ENCODE measurements at places on chromosomes 13 and 19. TPM values are rescaled to one million over a fixed set of nuclear protein-coding genes. Genes with fewer than 3 reads are reported as not detected.

Gene AMER2
- not detected for total RNA-seq

Gene CA11
- 2.8 TPM for total RNA-seq

Gene PLK5
- 0.98 TPM for total RNA-seq

Gene DHX34
- 13.6 TPM for total RNA-seq

Gene LMTK3
- 0.07 TPM for total RNA-seq

Gene CHST8
- not detected for total RNA-seq

Gene DCT
- total RNA-seq, result not detected

Gene GSX1
- not detected for total RNA-seq

Gene NLRP5
- total RNA-seq, result not detected

Gene CADM4
- total RNA-seq, result 0.66 TPM

Gene CEBPG
- 11.4 TPM for total RNA-seq

Gene COMP
- 6.9 TPM for total RNA-seq

Gene ZNF234
- 7.2 TPM for total RNA-seq

Gene FBN3
- not detected for total RNA-seq

Gene SPACA4
- not detected for total RNA-seq

DNA sequence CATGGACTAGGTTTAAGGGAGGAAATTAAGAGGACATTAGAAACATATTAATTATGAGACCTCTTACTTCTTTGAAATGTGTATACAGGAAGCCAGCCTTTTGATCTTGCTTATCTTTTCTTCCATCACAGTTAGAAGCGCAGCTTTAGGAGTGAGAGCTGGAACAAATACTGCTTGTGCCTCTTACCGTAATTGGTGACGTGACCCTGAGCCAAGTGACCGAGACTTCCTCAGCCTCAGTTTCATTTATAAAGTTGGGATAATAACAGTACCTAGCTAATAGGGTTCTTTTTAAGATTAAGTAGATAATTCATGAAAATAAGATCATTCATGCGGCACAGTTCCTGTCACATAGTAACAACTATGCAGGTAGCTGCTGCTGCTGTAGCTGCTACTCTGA lies 18.5 kb downstream of the FREM2 start:
- DNase-seq, result no peak

- DNase-seq, result no peak
Observed at GRCh38 chr13:72959643-72960042, 99.2 kb upstream of the KLF5 start.

DNA sequence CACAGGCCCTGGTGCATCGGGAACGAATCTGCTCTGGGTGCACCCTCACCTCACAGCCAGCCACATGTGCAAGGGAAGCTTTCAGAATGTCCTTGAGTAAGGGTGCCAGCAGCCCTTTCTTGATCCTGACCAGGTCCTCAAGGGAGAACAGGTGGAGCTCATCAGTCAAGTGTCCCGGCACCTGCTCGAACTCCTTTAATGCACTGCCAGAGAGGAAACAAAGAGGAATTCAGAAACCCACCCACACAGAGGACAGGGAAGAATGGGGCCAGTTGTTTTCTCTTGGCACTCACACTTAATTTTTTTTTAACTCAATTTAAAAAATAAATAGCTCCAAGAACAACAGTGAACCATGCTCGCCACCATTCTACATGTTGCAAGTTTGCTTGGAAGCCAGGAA lies 41.7 kb downstream of the RUBCNL start:
- DNase-seq, result no peak

- DNase-seq, result peak; percentile 52
Observed at GRCh38 chr19:48963371-48964204, 1.5 kb upstream of the FTL start.

DNA sequence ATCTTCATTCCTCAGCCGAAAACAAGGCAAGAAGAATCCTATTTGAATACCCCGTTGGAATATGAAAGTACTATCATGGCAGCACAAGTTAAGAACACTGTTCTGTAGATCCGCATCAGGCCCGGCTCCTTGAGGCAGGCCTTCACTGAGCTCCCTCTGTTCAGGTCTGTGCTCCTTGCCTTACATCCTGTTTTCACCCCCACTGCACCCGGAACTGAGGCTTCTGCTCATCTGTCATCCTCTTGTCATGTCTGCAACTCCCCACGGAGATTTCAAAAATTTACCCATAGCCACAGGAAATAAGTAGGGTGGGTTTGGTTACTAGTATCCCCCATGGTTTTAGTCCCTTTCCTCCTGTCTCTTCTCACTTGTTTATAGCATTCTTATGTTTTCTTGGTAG lies 861.9 kb downstream of the GPC5 start:
- DNase-seq, result no peak

DNA sequence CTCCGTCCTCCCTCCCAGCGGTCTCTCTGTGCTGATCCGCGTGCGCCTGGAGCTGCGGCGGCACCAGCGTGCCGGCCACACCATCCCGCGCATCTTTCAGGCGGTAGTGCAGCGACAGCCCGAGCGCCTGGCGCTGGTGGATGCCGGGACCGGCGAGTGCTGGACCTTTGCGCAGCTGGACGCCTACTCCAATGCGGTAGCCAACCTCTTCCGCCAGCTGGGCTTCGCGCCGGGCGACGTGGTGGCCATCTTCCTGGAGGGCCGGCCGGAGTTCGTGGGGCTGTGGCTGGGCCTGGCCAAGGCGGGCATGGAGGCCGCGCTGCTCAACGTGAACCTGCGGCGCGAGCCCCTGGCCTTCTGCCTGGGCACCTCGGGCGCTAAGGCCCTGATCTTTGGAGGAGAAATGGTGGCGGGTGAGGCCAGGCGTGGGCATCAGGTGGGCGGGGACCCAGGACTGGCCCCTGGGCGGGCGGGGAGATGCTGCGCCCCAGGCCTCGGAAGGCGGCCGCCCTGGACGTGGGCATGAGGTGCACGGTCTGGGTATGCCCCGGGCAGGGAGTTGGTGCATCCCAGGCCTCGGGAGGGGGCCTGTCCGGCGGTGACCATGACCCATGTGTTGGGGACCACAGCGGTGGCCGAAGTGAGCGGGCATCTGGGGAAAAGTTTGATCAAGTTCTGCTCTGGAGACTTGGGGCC lies 16.4 kb downstream of the SLC27A1 start:
- DNase-seq, result no peak

GRCh38 chr13:87736849-87737385 lies 65.7 kb downstream of the SLITRK5 start:
- DNase-seq, result no peak

GRCh38 chr19:55256562-55257460 lies 2.0 kb downstream of the PPP6R1 start:
- no peak for DNase-seq

DNA sequence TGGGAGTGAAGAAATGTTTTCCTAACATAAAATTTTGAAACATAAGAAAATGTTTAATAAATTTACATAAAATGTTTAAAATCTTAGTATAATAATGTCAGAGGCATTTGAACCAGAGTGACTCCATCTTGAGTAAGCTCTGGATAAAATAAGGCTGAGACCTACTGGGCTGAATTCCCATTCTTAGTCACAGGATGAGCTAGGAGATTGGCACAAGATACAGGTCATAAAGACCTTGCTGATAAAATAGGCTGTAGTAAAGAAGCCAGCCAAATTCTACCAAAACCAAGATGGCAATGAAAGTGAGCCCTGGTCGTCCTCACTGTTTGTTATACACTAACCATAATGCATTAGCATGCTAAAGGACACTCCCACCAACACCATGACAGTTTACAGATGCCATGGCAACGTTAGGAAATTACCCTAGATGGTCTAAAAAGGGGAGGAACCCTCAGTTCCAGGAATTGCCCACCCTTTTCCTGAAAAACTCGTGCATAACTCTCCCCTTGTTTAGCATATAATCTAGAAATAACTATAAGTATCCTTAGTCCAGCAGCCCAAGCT lies 1184.0 kb downstream of the UQCRFS1 start:
- no peak for DNase-seq

DNA sequence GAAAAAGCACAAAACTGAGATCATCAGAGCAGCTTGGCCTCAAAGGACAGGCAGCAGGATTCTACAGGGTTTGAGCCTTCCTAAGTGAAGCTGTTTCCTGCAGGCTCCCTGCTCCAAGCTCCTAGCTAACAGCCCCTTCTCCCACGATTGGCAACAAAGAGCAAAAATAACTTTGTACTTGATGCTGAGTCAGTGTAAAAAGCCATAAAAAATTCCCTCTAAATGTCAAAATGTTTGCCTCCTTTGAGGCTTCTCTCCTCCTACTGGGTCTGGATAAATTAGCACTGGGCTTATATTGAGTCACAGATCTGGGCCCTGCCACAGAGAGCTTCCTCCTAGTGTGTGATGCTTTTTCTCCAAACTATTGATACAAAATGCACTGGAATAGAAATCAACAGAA lies 153.3 kb downstream of the TNFRSF19 start:
- peak; percentile 70 for DNase-seq

DNA sequence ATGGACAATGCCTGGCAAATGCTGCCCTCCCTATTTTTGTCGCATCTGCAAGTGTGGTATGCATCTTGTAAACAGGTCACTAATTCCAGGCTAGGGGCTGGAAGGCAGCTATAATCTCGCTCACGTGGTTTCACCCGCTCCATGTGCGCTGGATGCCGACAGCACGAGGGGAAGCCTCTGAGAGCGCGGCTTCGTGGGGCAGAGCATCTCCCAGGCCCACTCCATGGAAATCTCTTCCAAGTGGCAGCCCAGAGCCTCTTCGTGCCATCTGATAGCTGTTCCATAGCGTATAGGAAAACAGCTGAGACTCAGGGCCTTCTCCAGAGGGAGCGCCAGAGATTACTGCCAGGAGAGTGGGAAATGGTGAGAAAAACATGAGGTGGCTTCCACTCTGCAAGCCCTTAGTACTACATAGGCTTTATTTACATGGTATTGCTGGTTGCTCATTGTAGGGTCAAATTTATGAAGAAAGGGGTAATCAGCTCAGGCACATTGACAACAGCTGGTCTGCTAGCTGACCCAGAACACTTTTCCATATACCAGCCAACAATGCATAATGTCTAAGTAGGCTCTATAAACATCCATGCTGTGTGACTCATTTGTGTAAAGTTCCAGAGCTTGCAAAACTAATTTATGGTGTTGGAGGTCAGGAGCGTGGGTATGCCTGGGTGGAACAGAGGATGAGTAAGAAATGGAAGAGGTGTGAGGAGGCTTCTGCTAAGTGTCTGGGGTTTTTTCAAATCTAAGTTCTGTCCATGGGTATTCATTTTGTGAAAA lies 165.2 kb downstream of the SHISA2 start:
- no peak for DNase-seq

DNA sequence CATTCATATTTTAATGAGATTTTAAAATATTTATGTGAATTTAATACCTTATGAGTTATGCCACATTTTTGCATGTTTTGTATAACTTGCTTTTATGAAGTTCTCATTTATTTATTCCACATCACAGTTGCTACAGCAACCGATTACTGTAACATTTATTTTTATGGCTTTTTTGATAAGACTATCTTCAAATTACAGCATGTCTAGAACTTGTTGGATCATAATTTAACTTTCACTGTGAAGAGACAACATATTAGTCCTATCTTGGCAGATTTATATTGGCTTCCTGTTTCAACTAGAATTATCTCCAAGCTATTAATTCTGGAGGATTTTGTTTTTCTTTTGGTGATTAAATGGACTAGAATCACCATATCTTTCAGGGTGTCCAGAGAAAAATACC lies 793.7 kb upstream of the SLITRK5 start:
- DNase-seq, result no peak

DNA sequence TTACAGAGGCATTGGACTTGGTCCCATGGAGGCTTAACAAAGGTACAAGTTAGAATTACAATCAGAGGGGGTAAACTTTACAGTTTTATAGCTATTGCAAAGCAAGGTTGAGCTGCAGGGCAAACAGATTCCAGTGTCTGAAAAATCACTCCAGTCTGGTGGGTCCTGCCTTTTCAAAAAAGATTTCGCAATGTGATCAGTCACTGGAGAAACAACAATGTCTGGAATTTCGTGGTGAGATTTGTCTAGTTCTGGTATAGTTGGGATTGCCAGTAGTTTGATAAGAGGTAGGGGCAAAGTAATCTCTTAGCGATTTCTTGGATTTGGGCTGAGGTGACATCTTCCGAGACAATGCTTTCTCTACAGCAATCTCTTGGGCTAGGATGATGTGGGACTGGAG lies 1198.2 kb upstream of the PCDH9 start:
- no peak for DNase-seq

DNA sequence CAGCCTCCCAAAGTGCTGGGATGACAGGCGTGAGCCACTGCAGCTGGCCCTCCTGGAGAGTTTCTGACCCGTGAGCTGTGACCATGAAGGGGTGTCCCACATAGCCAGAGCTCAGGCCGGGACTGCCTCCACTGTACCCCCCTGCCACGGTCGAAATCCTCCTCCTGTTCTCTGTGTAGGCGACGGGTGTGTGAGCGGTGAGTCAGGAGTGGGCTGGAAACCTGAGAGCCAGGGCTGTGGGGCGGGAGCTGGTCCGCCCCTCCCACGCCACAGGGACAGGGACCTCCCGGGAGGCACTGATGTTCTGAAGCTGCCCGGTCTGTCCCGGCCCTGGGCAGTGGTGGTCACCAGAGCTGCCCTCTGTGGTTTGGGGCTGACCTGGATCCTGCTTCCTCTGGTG lies 3.9 kb downstream of the WDR18 start:
- DNase-seq, result no peak

DNA sequence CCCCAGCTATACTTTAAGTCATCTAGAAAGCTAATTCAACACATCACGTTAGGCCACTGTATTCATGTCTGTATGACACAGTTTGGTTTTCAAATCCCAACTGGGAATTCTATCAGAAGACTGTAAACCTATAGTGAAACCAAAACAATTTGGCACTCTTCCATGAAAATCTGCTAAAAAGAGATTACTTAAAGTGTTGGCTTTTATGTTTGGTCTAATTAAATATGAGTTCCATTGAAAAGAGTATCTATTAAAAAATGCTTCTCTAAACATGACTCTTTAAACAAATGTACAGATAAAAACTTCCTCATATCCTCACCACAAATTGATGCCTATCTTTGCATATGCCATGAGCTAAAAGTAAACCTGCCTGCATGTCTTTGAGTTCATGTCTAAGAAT lies 25.4 kb downstream of the PCDH9 start:
- DNase-seq, result no peak

DNA sequence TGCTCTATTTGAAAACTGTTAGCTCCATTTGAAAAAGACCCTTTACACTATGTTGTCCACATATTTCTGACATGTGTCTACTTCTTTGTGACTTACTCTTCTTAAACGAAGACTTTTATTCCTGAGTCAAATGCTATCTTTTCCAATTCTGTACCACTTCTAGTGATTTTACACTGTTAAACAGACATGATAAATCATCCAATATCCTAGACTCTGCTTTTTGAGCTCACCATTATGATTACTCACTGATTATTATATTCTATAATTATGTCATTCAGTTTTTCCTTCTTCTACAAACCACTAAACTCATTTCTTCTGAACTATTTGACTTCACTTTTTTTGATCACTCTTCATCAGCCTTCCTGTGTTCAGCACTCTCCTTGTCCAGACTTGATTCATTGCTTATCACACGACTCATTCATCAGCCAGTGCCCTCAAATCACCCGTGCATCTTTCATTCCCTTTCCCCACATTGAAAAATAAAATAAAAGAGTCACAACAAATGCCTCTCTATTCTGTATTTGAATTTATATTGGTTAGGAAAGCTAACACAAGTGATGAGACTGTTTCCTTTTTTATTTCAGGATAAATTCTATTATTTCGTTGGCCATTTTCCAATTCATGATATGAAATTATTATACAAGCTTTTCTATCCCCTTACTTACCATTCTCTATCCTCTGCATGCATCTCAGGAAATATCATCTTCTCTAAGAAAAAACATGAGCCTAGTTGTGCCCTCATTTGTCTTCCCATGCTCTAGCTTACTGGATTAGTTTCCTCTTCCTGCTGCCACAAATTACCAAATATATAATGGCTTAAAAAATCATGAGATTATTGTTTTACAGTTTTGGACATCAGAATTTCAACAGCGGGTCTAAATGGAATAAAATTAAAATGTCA lies 1482.1 kb upstream of the MIR17HG start:
- DNase-seq, result no peak
